ENCODE measurements at places on chromosomes 6 and 20. TPM values are rescaled to one million over a fixed set of nuclear protein-coding genes. Genes with fewer than 3 reads are reported as not detected.

- H3K27me3 ChIP-seq, result no peaks in the 10 kb centered on the region
- H3K36me3 ChIP-seq, result no peaks in the 10 kb centered on the region
- H3K4me1 ChIP-seq, result no peaks in the 10 kb centered on the region
- no peak overlapping the region for H3K27ac ChIP-seq
Measured at GRCh38 chr6:71656121-71656520, 230.2 kb upstream of the RIMS1 start.

- DNase-seq, result no peak
- no peak overlapping the region for H3K27ac ChIP-seq
- no peaks in the 10 kb centered on the region for H3K36me3 ChIP-seq
- H3K4me3 ChIP-seq, result no peak overlapping the region
- no peaks in the 10 kb centered on the region for H3K4me1 ChIP-seq
- no peaks in the 10 kb centered on the region for H3K27me3 ChIP-seq
Measured at GRCh38 chr6:159984268-159984786, 15.4 kb downstream of the IGF2R start.

- no peak for DNase-seq
- no peaks in the 10 kb centered on the region for H3K27me3 ChIP-seq
- H3K4me3 ChIP-seq, result no peak overlapping the region
- no peaks in the 10 kb centered on the region for H3K36me3 ChIP-seq
- no peaks in the 10 kb centered on the region for H3K4me1 ChIP-seq
Measured at GRCh38 chr6:17059850-17060249, 42.0 kb upstream of the STMND1 start.

GRCh38 chr20:44626278-44626677 is 25.2 kb downstream of the ADA start:
- no peak for DNase-seq
- H3K4me1 ChIP-seq, result no peaks in the 10 kb centered on the region
- no peak overlapping the region for H3K4me3 ChIP-seq
- H3K36me3 ChIP-seq, result no peaks in the 10 kb centered on the region
- H3K27ac ChIP-seq, result no peak overlapping the region

GRCh38 chr20:44532981-44533331 is 11.1 kb upstream of the SERINC3 start:
- no peak overlapping the region for H3K27ac ChIP-seq
- H3K27me3 ChIP-seq, result no peaks in the 10 kb centered on the region
- H3K36me3 ChIP-seq, result no peaks in the 10 kb centered on the region

GRCh38 chr6:124738482-124738881 is 223.8 kb upstream of the RNF217 start:
- no peak for DNase-seq
- no peaks in the 10 kb centered on the region for H3K4me1 ChIP-seq
- no peaks in the 10 kb centered on the region for H3K27me3 ChIP-seq
- H3K27ac ChIP-seq, result no peak overlapping the region
- no peaks in the 10 kb centered on the region for H3K36me3 ChIP-seq

DNA sequence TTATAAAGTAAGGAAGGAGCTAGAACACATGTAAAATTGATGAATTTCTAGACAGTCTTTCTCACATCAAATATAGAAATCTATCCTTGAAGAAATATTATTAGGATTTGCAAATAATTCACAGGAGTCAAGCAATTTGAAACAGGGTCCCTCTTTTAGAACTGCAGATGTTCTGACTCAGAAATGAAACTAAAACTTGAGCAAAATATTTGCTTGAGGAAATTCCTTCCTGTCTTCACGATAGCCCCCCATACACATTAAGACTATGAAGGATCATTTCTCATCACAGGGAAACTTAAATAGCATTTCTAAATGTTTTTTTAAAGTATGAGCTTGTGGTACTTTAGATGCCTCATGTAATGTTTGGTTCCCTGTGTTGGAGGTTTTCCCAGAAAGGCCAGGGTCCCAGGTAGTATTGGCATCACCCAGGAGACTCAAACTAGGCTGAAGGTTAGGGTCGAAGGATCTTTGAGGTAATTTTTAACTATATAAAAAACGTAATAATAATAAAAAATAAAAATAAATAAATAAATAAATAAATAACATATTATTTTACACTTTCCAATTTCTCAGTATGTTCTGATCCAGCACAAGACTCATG is 144.0 kb upstream of the TBX18 start:
- DNase-seq, result no peak
- no peak overlapping the region for H3K4me3 ChIP-seq
- H3K27me3 ChIP-seq, result no peaks in the 10 kb centered on the region
- no peak overlapping the region for H3K27ac ChIP-seq
- H3K36me3 ChIP-seq, result no peaks in the 10 kb centered on the region
- no peaks in the 10 kb centered on the region for H3K4me1 ChIP-seq

COL11A2 gene
- 1.3 TPM for total RNA-seq

SLC17A4 gene
- 0.37 TPM for total RNA-seq

Measured in Caco-2 (cell line).